ENCODE measurements at places on chromosomes 7 and 10.
A peak's percentile ranks its signal among the peaks of the same experiment; 100 is the strongest.

DNA sequence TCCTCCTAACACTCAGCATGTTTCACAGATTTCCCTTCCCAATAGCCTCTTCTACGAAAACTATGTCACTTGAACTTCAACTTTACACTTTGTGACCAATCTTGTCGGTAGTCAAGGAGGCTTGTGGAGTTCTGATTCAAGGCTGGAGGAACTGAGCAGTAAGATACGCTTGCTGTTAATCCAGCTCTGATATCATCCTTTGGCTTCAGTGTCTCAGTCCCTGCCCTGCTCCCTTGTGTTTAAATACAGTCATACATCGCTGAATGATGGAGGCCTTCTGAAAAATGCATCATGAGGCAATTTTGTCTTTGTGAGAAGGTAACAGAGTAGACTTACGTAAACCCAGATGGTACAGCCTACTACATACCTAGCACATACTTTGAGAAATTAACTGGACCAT, 173.6 kb downstream of the RNF133 start:
- DNase-seq = no peak

- DNase-seq = no peak
These were observed 298.5 kb upstream of the TPK1 start for GRCh38 chr7:145134377-145134776.

DNA sequence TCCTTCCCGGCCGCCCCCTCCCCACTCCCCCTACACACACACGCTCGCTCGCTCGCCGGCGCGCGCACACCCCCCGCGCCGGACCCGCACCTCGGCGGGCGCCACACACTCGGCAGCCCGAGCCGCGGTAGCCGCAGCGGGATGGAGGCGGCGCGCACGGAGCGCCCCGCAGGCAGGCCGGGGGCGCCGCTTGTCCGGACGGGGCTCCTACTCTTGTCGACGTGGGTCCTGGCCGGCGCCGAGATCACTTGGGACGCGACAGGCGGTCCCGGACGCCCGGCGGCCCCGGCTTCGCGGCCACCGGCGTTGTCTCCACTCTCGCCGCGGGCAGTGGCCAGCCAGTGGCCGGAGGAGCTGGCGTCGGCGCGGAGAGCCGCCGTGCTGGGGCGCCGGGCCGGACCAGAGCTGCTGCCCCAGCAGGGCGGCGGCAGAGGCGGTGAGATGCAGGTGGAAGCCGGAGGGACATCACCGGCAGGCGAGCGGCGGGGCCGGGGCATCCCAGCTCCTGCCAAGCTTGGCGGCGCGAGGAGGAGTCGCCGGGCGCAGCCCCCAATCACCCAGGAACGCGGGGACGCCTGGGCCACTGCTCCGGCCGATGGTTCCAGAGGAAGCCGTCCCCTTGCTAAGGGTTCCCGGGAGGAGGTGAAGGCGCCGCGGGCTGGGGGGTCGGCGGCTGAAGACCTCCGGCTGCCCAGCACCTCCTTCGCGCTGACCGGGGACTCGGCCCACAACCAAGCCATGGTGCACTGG, at the start of gene SORCS3:
Gene SORCS3 (plus strand): TSS at position 104 of the 750 bp plus-strand sequence.
- DNase-seq = no peak

DNA sequence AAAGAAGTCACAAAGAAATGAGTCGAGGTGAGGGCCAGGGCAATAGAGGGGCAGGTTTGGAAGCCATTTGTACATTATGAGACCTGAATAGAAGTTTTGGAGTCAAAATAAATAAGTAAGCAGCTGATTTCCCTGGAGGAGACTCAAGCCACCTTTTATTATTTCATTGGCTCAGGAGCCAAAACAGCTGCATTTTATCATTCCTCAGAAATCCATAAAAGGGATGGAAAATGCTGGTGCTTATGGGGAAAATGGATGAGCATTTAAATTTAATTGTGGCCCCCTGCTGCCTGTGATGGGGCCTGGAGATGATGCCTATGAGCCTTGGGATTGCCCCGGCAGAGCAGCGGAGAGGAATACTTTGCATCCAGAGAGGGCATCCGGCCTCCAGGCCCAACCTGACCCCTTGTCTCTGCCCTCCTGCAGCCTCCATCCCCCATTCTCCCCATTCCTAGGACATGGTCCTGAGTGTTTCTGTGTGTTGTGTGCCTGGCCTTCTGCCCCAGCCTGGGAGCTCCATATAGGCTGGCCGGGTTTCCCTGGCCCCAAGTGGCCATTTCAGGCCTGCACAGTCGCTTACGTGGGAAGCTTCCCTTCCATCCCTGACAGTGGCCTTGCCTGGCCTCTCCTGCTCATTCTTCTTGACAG, 296.8 kb upstream of the ZMIZ1 start:
- DNase-seq = no peak

GRCh38 chr10:79252971-79253370, 94.3 kb upstream of the PPIF start:
- DNase-seq = no peak

DNA sequence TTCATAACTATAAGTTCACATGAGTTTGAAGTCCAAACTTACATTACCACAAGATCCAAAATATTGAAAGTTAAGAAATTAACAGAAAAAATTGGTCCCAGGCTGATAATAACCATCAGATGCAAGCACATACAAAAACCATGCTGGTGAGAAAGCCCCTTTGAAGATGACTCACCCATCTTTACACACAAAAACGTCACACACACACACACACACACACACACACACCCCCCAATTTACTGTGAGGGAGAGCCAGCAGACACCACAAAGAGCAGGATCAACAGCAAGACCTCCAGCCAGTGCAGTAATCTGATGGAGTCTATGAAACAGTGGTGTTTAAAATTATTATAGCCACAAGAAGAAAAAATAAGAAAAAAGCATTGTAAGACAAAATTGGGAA, 50.1 kb upstream of the DRGX start:
- DNase-seq = no peak

- DNase-seq = no peak
These were observed 884 bp upstream of the SAP25 start for GRCh38 chr7:100574362-100575205.

DNA sequence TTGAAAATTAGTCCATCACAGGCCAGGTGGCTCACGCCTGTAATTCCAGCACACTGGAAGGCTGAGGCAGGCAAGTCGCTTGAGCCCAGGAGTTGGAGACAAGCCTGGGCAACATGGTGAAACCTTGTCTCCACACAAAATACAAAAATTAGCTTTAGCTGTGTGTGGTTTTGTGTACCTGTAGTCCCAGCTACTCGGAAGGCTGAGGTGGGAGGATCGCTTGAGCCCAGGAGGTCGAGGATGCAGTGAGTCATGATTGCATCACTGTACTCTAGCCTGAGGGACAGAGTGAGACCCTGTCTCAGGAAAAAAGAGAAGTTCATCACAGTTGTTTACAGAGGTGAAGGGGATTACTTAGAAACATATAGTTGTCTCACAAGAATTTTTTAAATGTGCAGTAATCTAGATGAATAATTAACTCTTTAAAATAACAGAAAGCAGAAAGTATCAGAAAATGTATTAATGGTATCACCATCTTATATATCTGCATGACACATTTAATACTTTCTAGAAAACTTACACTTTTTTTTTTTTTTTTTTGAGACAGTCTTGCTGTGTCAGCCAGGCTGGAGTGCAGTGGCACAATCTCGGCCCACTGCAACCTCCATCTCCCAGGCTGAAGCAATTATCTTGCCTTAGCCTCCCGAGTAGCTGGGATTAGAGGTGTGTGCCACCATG, 8.9 kb downstream of the LCOR start:
- DNase-seq = no peak

- no peak for DNase-seq
These were observed 247.8 kb downstream of the EBF3 start for GRCh38 chr10:129716211-129716681.

- no peak for DNase-seq
These were observed 188.6 kb downstream of the MDFIC start for GRCh38 chr7:115110523-115110922.

- DNase-seq = no peak
These were observed 29.8 kb upstream of the FGFR2 start for GRCh38 chr10:121627876-121628581.

DNA sequence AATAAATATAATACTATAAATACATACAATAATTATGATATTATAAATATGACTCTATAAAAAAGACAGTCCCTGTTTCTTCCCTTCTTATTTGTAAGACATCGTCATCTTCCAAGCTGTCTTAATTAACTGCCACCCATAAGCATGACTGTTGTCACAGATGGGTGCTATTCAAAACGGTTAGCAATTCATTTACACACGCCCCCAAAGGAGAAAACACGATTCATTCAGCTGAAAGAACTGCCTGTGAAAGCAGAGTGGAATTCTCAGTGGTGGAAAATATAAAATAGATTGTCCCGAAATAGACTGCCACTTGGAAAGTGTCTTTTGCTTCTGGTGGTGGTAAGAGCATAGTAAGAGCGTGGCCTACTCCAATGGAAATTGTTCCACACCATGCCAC, 48.9 kb upstream of the ELMO1 start:
- DNase-seq = peak; percentile 54

GRCh38 chr10:34808801-34809745, 6.0 kb downstream of the PARD3 start:
- DNase-seq = peak; percentile 81

- no peak for DNase-seq
These were observed 14.0 kb upstream of the UBE3C start for GRCh38 chr7:157124690-157125089.

GRCh38 chr10:133405844-133406527, 12.0 kb downstream of the MTG1 start:
- DNase-seq = no peak

DNA sequence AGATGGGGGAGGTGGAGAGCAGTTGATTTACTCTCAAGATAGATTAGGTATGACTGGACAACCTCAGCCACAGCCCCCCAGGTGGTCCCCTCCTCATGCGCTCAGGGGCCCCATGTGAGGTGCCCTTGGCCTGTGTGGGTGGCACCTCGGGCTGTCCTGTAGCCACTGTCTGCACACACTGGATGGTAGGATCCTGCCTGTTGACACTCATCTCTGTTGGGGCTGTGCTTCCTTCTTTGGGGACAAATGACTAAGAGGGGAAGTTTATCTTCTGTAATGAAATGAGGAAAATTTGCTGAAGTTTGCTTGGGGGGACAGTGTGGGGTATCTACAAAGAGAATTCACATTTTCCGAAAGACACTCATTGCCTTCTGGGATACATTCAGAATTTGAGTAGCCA, 53.6 kb upstream of the ANTXRL start:
- no peak for DNase-seq

DNA sequence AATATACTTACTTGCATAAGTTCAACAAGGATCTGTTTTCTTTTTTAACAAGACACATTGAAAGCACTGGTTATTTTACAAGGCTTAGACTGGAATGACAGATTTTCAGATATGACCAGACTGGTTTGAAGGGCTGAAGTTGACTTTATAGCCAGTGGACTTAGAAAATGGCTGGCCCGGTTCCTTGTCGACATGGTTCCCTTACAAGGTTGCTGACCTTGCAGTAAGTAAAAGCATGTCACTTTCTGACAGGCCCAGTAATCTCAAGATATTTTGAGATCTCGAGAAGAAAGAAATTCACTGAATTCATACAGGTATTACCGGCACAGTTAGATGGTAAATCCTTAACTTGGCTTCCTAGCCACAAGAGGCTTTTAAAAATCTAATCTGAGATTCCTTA, 136.5 kb downstream of the COBL start:
- DNase-seq = no peak

- DNase-seq = no peak
These were observed 596.6 kb downstream of the GRM8 start for GRCh38 chr7:126656165-126656564.

DNA sequence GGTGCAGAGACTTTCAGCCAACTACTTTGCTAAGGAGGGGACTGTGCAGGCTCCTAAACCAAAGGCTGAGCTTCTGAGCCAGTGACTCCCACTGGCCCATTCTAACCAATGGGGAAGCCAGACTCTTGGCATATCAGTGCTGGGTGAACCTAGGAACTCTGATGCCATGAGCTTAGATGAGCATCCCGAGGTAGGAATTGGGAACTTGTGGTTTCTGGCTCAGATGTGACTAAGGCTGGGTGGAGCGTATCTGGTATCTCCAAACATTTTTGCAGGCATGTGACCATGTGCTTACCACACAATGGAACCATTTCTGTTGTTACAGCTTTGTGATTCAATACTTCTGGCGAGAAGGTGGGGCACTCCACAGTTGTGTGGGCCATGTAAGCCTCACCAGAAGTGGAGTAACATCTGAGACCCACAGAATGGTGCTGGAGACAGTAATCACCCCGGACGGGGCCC, 2.5 kb upstream of the AVPI1 start:
- DNase-seq = no peak

DNA sequence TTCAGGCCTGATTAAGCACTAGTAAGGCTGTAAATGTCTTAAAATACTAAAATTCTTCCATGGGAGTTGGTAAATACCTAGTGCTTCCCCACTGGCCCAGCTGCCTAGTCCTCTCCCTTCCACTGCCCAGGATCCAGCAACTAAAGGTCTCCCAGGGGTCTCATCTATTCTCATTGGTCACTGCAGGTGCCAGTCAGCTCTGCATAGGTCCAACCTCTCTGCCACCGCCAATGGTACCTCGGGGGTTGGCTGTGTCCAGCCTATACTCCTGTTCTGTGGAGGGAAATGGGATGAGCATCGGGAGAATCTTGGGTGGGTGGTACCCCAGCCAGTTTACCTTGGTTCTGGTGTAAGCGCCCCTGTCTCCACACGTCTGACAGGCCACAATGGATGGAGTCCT, 6.1 kb upstream of the CREB5 start:
- DNase-seq = no peak

GRCh38 chr10:109976681-109977080, 31.1 kb upstream of the ADD3 start:
- DNase-seq = no peak

GRCh38 chr10:91653219-91653870, 20.5 kb upstream of the PPP1R3C start:
- no peak for DNase-seq

- DNase-seq = no peak
These were observed 293.2 kb downstream of the THSD7A start for GRCh38 chr7:11538751-11539299.

DNA sequence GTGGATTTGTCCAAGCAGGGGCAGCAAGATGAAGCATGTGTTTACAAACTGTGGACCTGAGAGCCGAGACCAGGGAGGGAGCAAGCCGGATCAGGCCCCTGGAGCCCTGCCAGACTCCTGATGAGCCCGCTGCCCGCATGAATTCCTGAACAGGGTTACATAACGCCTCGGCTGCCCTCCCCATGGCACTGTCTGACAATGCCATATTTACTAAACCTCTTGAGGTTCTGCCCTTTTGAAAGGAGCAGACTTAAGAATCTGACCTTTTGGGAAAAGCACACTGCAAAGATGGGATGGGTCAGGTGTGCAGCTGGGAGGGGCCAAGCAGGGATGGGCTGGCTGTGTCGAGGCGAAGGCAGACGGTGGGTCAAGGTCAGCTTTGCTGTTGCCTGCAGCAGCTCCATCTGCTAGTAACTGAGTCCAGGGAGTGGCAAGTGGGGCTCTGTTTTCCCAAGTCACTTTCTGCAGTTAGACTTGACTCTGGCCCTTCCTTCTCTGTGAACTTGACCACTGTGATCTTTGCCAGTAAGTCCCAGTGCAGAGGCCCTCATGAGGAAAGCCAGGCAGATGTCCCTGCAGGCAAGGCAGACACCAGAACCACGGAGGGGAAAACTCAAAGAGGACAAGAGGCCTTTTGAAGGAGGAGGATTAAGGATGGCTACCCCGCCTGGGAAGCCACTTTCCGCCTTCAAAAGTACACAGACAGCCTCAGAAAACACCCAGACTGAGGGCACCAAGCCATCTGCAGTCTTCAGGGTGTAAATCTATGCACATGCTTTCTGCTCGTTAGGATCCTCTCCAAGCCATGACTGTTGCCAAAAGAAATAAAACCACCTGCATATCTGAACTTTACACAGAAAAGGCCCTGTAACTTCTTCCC, 175.8 kb downstream of the TNS3 start:
- peak; percentile 34 for DNase-seq

- DNase-seq = no peak
These were observed 12.7 kb upstream of the NRP1 start for GRCh38 chr10:33347211-33347610.

GRCh38 chr10:43781480-43782361, 133.0 kb upstream of the ZNF32 start:
- no peak for DNase-seq

All from Ammon's horn (tissue), 1 donor.